NCI-H187 treated with DMSO at 0.1 percent for 48 hours (cell line): ENCODE measurements at places on chromosomes 4 and X.

DNA sequence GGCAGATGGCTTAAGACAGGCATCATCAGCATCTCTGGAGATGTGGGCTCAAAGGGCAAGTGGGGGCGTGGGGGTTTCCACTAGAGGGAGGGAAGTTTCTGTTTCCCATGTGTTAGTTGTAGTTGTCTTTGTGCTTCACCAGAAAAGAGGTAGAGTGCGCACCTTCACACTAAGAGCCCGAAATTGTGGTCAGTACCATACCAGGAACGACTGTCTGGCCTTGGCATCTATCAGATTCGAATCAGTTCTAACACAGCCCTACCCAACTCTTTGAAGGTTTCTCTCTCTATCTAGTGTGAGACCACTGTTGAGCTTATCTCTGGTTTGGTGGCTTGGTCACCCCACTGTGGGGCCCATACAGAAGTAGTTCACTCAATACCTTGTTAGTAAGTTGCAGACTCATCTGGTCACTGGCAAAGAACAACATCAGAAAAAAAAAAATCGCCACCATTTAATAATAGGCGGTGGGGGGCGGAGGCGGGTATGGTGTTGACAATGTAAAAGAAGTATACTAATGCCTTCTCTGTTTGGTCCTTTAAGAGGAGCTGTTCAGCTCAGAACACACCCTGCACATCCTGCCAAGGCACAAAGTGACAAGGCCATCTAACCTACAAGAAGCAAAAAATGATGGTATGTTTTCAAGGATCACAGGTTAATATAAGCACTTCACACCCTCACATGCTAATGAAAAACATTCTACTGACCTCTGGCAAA lies 71.1 kb downstream of the NYX start:
- no peak for DNase-seq

DNA sequence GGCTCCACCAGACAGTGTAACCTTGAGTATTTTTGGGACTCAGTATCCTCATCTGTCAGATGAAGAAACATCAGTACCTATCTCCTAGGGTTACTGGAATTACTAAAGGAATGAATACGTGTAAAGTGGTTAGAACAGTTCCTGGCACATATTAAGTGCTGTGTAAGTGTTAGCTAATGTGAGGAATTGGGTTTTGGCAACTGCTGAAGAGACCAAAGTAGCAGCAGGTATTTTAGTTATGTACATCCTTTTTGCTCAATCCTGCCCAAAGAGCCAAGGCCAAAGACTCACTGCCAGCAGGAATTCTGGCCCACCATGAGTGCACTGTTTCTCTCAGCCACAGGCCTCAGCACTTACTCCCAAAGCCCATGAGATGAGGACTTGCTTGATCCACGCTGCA lies 16.7 kb upstream of the MCF2 start:
- no peak for DNase-seq

DNA sequence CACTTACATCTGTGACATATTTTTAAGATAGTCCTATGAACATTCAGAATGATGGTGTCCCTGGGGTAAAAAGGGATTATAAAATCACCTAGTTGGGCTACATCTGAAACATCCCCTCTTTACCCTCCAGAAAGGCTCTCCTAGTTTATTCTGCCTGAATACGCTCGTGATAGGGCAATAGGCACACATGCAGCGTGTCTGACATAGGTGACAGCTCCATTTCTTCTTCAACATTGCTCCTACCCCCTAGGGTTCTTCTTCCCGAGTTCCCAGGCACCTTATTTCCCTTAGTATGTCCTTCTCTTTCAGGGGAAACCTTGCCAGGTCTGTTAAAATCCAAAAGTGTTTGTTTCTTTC lies 27.1 kb upstream of the CFAP299 start:
- no peak for DNase-seq

DNA sequence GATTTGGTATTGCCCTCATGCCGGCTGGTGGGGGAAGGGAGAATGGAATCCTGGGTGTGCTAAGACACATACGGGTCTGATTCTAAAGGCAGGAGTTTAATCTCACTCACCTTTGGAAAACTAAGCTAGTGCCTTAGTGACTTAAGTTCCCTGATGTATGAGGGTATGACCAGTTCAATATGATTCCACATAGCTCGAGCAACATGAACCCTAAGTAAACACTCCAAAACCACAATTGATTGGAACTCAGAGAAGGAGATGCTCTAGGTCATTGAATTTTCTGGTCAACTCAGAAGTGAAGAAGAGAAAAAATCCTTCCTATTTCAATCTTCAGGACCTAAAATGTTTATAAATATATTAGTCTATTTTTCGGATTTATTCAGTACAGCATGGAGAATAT lies 420.1 kb upstream of the INTU start:
- no peak for DNase-seq
